ENCODE measurements at places on chromosomes 3 and 15.

GRCh38 chr15:63188247-63188925, 1.0 kb upstream of the RAB8B start:
- no peak for DNase-seq

DNA sequence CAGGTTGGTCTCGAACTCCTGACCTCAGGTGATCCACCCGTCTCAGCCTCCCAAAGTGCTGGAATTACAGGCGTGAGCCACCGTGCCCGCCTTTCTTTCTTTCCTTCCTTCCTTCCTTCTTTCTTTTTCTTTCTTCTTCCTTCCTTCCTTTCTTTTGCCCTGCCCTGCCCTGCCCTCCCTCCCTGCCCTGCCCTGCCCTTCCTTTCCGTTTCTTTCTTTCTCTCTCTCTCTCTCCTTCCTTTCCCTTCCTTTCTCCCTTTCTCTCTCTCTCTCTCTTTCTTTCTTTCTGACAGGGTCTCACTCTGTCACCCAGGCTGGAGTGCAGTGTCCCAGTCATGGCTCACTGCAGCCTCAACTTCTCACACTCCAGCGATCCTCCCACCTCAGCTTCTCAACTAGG, 74.6 kb downstream of the UMPS start:
- DNase-seq = no peak

- DNase-seq = no peak
Observed at GRCh38 chr15:97026781-97027180, 696.3 kb downstream of the NR2F2 start.

GRCh38 chr3:179739816-179740594, 87.2 kb downstream of the USP13 start:
- DNase-seq = no peak

- DNase-seq = no peak
Observed at GRCh38 chr15:57045741-57046382, 127.4 kb downstream of the TCF12 start.

GRCh38 chr3:20322085-20322484, 136.1 kb upstream of the SGO1 start:
- DNase-seq = no peak

- no peak for DNase-seq
Observed at GRCh38 chr15:101013769-101014675, 94.9 kb downstream of the LRRK1 start.

GRCh38 chr15:80697075-80697685, 2.1 kb downstream of the ABHD17C start:
- no peak for DNase-seq

GRCh38 chr3:44833394-44833793, 28.3 kb upstream of the TMEM42 start:
- no peak for DNase-seq

DNA sequence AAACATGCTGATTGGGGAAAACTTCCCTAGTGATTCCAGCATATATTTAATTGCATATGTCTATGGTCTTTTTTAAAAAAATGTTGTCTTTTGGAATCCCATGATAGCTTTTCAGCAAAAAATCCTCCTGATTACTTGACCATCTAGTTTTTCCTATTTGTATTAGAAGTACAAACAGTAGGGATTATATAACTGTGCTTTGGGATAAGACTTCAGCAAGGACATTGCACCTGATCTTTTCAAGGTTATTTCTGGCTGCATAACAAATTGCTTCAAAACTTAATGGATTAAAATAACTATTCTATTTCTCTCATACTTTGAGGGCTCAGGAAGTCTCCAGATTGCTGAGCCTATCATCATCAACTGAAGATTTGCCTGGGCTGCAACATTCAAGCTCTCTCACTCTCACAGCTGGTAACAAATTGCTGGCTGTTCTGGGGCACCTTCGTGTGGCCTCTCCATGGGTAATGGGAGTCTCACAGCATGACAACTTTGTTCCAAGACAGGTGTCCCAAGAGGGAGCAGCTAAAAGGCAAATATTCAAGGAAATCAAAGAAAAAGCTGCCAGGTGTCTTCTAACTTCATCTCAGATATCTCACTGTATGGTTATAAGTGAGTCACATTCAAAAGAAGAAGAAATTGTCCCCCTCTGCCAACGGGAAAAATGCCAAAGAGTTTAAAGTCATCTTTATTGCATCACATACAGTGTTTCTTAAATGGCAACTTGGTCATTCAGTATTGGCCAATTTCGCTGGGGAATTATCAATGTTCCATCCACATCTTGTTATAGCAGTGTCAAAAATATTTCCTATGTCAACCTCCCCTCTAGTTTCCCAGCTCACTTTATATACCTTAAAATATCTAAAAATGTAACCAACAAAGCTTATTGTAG, 644.5 kb upstream of the GRM7 start:
- DNase-seq = no peak

- DNase-seq = no peak
Observed at GRCh38 chr3:124560666-124561215, 169.5 kb upstream of the UMPS start.

DNA sequence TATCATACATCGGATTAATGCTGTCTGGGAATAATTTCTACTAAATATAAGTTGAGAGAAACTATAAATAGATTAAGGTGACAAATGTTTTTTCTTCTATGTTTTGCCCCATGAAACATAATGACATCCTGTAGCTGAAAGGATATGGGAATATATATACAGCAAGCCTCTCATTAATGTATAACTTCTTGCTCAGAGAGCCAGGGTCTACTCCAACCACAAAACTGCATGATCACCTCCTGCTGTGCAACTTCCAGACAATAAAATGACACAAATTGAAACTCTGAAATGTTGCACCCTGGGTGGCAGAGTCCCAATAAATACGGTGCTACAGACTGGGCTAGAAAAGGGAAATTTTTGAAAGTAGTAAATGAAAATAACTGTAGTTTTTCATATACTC, 571.9 kb upstream of the CBLB start:
- DNase-seq = no peak

DNA sequence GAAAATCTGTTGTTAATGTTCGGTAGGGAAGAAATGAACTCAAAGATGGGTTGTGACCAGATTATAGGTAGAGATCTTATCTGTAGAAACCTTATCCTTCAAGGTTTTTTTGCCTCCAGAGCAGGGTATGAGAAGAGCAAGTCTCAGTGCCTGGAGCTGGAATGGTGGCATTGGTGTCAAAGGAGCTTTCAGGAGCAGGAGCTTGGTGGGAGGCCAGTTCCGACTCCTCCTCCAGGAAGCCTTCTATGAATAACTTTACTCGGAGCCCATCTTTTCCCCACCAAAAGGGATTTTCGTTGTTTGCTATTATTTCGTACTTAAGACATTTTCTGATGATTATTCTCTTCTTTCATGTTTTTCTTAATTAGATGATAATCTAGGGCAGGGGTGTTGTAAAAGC, 91.8 kb downstream of the GHSR start:
- DNase-seq = no peak

All from hematopoietic multipotent progenitor cell treated with erythropoietin and hydrocortisone succinate and interleukin-3 and kit ligand, for 15 days (in vitro differentiated cells).